ENCODE measurements at places on chromosomes 1 and 21.

DNA sequence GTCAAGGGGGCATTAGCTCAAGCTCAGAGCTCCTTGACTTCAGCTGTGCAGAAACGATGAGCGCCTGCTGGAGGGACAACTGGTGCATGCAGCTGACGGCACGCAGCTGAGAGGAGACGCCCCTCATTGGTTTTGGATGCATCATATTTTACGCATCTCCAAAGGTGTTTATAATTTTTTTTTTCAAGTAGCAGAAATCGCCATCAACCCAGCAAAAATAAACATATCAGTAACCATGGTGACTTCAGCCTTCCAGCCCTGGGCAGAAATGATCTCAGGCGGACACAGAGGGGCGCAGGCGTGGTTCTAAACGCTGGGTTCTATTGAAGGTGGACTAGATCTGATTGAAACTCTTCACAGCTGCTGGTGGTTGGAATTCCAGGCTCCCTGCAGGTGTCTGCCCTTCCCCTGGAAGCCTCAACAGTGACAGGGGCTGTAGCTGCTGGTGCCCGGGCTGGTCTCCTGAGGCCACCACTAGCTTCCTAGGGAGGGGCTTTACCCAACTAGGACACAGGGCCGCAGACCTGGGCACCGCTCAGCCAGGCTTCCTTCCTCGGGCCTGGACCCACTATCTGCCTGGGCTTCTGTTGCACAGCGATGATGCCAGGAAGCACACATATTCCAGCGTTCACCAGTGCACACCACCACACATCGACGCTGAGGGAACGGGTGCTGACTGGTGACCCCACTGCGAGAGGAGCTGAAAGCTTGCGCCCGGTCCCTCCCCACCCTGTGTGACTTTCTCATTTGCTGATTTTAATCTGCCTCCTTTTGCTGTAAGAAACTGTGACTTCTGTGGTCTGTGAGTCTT lies 63.7 kb upstream of the ABCG1 start:
- peak; percentile 18 for ATAC-seq

- no peak for ATAC-seq
Observed at GRCh38 chr1:115343200-115343737, 5.2 kb upstream of the NGF start.

DNA sequence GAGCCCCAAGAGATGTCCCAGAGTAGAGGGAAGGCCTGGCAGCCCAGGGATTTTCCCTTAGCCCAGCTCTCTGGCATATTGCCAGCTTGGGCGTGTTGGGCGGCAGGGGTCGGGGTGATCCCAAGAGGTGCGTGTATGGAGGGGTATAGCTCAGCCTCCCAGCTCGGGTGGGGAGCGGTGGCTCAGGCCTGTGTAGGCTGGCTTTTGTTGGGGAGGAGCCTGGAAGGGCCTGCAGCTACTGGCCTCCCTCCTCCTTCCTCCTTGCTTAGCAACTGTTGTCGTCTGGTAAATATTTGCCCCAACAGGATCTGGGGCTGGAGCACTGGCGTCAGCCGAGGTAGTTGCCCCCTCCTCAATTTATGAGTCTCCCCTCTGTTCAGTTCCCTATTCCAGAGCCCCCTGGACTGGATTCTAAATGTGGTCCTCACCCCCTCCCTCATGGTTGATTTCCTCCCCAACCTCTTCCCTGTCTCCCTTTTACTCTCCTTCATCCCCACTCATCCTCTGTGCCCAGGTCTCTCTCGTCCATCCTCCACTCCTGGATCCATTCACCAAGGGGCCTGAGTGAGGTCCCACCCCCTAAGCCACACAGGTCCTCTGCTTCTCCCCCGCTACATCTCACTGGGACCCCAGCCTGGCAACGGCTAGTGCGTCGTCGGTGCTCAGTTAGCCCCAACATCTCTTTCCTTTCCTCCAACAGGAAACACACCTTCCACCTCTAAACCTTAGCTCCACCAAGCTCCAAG lies 10.3 kb upstream of the LMNA start:
- peak; percentile 68 for ATAC-seq

DNA sequence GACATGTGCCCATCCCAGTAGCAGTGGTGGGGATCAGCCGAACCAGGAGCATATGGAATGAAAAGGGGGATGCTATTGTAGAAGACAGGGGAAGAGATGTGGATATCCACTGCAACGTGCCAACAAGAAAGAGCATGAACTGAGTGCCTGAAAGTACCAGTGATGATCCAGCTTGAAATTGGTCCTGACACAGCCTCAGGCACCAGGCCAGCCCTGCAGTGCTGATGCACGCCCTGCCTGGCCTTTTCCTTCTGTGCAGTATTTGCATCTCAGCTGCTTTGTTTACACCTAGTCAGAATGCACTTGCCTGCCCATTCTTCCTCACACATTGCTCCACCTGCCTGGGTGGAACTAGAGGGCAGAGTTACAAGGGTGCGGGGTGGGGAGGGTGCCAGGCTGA lies 50.3 kb upstream of the ARTN start:
- ATAC-seq, result peak; percentile 77
